AG04449 (cell line): ENCODE measurements at places on chromosomes 13 and 19.

- no peak for DNase-seq
Observed at GRCh38 chr19:1248786-1249297, 459 bp downstream of the MIDN start.

DNA sequence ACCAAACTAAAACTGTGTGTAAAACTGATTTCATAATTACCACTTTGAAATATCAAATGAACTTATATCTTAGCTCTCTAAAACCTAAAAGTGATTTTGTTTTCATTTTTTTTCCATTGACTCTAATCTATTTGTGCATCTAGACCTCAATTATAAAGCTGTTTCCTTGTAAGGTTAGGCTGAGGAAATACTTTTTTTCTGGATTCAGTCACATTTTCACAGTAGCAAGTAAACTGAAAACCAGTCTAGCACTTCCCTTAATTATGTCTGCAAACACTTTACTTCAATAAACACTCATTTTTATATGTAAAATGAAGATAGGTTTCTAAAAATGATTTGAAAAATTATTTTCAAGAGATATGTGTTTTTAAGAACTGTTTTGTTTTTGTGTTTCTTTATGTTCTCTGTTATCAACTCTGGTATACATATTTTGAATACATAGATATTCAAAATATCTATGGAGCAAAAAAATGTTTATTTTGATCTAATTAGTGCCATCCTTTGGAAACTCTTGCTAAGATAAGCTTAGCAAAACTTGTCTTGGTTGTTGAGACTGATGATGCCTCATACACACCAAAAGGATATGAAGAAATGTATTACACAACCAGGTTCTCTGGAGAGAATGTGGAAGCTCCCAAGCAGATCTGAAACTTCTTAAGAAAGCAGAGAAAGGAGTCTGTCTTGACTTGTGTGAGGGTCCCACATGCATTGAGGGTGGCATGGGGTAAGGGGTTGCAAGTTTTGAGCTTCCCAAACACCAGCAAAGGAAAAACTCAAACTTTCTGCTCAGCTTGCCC lies 1887.4 kb downstream of the PCDH9 start:
- no peak for DNase-seq

- DNase-seq = no peak
Observed at GRCh38 chr13:87680298-87680697, 9.1 kb downstream of the SLITRK5 start.

DNA sequence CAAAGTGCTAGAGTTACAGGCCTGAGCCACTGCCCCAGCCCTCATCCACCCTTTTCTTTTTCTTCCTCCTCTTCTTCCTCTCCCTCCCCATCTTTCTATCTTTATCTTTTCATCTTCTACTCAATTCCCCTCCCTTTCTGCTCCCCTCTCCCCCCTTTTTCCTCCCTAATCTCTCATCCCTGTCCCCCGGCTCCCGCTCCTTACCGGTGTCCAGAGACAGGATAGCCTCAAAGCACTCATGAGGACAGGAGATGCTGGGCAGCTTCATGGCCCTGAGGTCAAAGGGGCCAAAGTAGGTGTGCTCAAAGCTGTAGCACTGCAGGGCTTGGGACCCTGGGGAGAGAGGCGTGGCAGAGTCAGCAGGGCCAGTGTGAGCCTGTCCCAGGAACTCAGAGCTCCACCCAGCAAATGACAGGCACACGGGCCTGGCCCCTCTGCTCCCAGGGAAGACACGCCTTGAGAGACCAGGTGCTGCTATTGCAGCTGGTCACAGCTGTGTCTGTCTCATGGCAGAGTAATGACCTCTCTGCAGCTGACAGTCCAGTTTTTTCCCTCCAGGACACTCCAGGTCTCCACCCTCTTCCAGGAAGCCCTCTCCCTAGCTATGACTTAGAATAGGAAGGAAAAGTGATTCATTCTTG lies 2.6 kb downstream of the LYPD5 start:
- DNase-seq = no peak

DNA sequence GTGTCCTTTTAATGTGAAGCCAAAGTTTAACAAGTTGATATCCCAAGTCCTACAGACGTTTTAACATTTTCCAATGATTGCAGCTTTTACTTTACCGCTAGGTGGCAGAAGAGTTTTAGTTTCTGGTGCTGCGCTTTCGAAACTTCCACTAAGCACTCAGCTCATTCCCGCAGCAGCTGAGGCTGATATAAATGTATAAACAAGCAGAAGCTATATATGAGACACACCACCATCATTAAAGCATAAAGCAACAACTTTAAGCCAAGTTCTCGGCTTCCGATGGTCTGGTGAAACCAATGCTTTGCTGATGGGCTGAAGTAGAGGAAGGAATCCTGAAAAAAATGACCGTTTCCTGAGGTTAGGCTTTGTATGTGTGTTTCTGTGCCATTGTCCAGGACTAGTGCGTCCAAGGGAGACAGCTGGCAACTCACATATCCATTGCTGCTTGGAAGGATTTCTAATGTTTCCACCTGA lies 753.9 kb downstream of the OLFM4 start:
- no peak for DNase-seq

DNA sequence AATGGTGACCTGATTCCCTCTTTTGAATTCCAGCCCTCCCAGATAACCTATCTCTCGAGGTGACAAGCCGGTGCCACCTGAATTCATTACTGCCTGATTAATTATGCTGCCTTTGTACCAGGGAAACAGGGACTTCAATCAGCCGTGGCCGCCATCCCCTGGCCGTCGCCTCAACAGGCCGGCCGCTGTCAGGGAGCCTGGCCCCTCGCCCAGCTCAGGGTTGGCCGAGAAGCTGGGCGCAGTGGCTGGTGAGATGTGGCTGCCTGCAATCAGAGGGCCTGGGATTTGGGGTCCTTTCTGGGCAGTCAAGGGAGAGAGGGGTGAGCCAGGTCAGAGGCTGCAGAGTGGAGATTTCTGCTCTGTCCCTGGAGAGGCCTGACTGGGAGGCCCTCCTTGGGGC lies 91.2 kb downstream of the KCTD15 start:
- DNase-seq = no peak

GRCh38 chr19:39873385-39873784 lies 27.2 kb upstream of the FBL start:
- DNase-seq = no peak

DNA sequence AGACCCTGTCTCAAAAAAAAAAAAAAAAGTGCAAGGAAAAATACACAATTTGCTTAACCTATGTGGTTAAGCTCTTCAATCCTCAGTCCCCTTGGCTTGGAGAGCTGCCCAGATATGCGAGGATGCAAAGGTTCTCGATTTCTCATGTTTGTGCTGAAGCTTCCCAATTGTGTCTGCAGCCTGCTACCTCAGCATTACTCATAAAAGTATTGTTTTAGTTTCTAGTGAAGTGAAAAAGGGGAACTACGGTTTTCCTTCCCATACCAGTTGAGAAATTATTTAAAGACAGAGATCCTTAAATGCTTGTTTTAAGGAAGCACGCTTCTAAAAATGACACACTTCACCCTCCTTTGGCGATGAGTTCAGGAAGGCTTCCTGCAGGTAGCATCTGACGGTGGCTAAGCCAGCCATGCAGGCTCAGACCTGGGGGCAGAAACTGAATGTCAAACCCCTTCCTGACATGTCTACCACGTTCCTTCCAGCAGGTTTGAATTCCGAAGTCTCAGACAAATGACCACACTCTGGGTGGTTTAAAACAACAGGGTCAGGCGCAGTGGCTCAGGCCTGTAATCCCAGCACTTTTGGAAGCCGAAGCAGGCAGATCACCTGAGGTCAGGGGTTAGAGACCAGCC lies 47.9 kb downstream of the RUBCNL start:
- no peak for DNase-seq
